ENCODE measurements at places on chromosomes 1 and 21. TPM values are rescaled to one million over a fixed set of nuclear protein-coding genes. Genes with fewer than 3 reads are reported as not detected.

PLCH2 gene
- total RNA-seq: 1.3 TPM

TLCD4 gene
- total RNA-seq: 31.5 TPM

UQCRHL gene
- total RNA-seq: 2.0 TPM

LGR6 gene
- 0.32 TPM for total RNA-seq

SEC16B gene
- 8.5 TPM for total RNA-seq

SPRR2F gene
- 0.80 TPM for total RNA-seq

ARL8A gene
- total RNA-seq: 28.9 TPM

ATAD3C gene
- total RNA-seq: 0.10 TPM

CLCC1 gene
- 31.5 TPM for total RNA-seq

ERICH3 gene
- 0.47 TPM for total RNA-seq

HUNK gene
- total RNA-seq: 4.4 TPM

- DNase-seq: no peak
Observed at GRCh38 chr21:29453511-29453910, 154.8 kb downstream of the BACH1 start.

DNA sequence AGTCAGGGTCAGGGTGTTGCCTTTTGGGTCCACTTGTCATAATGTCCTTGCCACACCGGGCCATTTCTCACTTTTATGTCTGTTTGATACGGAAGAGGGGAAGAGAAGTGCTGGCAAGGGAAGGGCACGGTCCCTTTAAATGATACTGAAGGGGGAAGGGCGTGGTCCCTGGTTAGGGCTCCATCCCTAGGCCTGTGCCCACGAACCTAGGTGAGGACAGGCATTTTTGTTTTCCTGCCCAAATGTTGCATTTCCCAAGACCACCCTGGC is 25.2 kb downstream of the B3GALT5 start:
- DNase-seq: no peak

DNA sequence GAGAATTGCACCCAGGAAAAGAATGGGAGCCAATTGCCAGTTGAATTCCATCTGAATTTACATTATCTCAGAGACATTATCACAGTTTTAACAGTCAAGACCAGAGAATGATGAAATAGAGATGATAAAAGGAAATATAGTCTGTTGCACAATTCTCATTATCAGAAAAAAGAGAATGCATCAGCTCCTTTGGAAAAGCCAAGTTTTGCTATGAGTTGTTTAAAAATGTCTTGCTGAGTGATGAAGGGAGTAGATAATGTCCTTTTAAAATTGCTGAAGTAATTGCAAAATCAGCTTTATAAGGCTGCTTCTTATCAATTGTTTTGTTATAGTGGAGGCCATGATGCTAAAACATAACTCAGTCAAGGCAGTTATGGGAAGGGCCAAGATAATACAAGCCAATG is 37.9 kb upstream of the EEIG2 start:
- DNase-seq: no peak

GRCh38 chr21:44509539-44509938 is 30.5 kb downstream of the KRTAP10-1 start:
- DNase-seq: no peak

GRCh38 chr1:6625584-6626149 is 999 bp downstream of the THAP3 start:
- DNase-seq: peak; percentile 32

DNA sequence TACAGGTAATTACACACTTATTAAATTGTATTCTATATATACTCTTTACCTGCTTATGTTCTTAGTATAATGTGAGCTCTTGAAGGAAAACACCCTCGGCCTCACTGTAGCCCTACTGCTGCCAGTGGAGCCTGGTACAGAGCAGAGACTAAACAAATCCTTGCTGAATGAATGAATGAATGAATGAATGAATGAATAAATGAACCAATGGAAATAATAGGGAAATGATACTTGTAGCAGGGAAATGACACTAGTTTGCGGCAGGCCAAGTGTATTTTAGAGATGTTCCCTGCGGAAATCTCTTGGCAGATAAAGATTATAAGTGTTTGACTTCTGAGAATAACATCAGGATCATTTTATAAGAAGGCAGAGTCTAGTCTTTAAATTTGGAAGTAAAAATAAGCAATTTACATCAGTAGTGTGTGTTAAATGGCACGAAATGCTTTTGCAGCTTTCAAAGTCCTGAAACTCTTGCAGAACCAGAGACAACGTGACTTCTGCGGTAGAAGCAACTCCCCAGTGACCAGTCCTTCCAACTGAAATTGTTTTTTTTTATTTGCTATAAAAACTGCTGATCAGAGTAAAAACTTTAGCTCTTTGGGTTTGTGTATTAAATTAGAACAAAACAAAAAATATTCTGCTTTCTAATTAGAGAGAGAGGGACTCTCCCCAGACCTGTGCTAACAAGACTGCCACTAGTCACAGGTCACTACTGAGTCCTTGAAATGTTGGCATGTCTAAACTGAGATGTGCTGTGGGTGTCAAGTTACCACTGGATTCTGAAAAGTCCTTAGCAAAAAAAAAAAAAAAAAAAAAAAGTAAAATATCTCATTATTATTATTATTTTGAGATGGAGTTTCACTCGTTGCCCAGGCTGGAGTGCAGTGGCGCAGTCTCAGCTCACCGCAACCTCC is 199.3 kb upstream of the MAP1LC3C start:
- DNase-seq: no peak

- DNase-seq: no peak
Observed at GRCh38 chr1:107480548-107481415, 339.9 kb downstream of the NTNG1 start.

DNA sequence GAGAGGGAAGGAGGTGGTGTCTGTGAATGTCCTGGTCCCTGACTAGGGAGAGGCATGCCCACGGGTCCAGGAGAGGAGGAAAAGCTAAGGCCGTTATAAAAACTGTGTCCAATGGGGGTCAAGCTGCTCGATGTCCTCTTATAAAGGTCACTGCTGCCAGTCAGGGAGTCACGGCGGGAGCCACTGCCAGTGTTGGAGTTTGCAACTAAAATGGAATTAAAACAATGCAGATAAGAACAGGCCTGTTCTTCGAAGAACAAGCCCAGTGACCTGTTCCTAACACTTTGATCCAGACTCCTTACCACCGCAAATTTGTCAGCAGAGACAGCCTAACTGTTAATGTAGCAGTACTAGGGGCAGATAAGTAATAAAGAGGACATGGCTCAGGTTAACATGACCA is 56.1 kb upstream of the SDC3 start:
- no peak for DNase-seq

DNA sequence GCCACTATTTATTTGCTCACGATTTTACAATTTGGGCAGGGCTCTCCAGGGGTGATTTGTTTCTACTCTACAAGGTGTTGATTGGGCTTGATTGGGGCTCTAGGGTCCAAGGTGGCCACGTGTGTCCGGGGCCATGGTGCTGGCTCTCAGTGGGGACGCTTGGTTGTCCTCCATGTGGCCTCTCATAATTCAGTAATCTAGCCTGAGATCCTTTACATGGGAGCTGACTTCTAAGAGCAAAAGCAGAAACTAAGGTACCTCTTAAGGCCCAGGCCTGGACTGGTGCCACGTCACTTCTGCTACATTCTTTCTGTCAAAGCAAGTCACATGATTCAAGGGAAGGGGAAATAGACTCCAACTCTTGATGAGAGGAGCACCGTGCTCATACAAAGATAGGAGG is 8.1 kb upstream of the PSRC1 start:
- no peak for DNase-seq

DNA sequence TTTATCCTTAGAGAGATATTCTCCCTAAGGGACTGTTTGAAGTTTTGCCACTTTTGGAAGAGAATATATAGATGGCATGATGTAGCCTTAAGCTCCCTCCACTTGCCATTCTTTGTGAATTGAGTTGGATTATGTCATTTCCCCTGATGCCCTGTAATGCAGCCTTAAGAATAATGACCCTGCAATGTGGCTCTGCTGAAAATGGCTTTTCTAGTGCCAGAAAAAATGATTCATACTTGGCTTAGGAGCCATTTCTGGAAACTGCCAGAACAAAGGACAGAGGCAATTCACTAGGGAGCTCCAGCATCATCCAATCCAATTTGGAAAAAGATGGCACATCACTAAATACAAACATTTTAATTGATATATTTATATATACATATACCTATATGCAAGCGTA is 265.3 kb downstream of the SPATA17 start:
- no peak for DNase-seq

GRCh38 chr1:95409276-95409675 is 175.3 kb downstream of the RWDD3 start:
- DNase-seq: no peak

DNA sequence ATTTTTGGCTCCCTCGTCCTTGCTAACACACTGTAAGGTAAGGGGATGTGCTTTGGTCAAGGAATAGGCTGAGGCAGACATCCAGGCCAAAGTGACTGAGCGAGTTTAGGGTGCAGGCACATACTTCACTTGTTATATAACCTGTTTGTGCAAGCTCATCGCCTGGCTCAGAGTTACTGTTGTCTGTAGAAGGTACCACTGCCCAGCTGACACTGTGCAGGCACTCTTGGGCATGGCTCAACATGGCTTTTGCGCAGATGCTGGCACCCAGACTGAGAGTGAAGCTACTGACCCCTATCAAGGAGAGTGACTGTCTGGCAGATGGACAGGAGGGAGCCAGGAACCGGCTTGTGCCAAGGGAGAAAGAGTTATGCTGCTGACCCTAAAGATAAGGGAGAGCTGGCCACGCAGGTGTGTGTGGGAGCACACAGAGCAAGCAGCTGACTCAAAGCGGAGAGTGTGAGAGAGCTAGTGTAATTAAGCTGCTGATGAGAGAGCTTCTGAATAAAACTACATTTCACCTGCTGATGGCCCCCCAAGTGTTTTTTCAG is 307.3 kb upstream of the USP24 start:
- no peak for DNase-seq

- DNase-seq: no peak
Observed at GRCh38 chr1:115436596-115436995, 98.5 kb upstream of the NGF start.

GRCh38 chr1:8016210-8016894 is 9.8 kb downstream of the ERRFI1 start:
- no peak for DNase-seq

Measured in hepatocyte (in vitro differentiated cells).